Ureter (tissue), 1 donor: ENCODE measurements at places on chromosomes 6 and 20. TPM values are rescaled to one million over a fixed set of nuclear protein-coding genes. Genes with fewer than 3 reads are reported as not detected.

- DNase-seq, result no peak
Measured at GRCh38 chr6:14353798-14354197, 236.2 kb downstream of the CD83 start.

DNA sequence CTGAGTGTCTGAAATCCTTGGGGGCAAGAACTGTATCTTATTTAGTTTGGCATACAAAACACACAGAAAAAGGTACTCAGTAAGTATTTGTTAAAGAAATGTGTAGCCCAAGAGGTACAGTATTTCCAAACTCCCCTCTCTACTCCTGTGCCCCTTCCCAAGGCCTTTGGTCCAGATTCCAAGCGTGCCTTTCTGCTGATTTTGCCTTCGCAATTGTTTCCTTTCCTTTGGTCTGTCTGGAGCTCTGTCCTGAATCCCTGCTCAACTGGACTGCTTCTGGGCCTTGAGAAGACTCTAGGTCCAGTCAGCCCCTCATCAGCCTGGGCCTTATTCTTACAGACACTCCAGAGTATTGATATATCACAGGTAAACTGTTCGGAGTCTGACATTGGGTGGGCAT lies 122.2 kb upstream of the SYNCRIP start:
- no peak for DNase-seq

DNA sequence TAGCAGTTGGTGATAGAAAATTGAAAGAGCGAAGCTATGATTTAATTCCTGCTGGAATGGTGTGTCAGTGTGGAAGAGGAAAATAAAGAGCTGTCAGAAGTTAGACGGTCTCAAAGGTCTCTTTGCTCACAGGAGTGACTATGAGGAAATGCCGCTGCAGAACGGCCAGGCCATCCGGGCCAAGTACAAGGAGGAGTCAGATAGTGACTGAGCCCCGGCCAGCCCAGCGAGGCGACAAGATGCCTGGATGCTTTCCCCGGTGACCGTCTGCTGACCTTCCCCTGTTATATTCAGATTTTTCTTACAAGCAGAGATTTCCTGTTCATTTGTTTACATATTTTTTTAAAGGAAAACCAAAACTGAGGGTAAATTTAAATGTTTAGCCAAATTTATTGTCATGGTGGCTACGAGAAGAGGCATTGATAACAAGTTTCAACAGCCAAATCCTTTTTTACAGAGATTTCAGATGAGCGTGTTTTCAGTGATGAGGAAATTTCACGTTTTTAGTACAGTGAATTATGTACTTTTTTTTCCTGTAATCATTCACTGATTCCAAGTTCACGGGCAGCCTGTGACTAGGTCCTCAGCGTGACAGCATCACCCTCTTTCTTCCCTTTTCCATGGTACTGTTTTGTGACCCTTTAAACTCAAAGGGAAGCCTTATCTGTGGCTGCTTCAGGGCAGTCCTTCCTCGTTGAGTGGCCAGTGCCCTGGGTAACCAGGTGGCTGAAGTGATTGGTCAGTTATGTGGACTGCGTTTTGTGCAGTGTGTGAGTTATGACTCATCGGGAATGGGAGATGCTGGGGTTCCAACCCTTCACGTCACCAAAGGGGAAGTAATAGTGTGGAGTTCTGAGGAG lies 12.6 kb downstream of the DYNLT1 start:
- peak; percentile 70 for DNase-seq

DNA sequence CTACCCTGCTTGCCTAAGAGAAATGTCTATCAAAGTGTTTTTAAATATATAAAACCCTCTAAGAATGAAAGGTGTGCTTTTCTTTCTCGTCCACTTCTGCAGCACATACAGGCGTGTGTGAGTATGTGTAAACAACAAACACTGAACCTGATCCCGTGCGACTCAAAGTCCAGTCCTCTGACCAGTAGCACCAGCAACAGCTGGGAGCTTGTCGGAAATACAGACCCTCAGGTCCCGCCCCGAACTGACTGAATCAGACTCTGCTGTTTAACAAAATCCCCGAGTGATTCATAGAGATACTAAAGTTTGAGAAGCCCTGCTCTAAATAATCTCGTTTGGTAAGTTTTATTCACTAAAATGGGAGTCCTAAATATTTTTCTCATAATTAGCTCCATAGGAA lies 208.0 kb upstream of the KCNQ5 start:
- DNase-seq, result no peak

DNA sequence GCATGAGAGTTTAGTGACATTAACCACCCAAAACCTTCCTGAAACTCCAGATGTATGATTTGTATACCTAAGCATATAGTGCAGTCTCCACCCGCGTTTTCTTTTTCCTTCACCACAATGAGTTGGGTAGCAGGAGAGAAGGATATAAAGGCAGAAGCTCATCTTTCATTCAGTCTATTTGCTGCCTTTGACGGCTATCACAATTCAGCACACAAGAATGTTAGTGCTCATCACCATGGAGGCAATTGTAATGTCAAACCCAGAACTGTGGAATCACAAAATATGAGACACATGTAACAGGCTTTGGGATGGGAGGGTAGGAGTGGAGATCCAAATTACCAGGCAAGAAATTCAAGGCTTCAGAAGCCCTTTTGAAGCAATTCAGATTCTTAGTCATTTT lies 17.6 kb downstream of the ZHX3 start:
- no peak for DNase-seq

DNA sequence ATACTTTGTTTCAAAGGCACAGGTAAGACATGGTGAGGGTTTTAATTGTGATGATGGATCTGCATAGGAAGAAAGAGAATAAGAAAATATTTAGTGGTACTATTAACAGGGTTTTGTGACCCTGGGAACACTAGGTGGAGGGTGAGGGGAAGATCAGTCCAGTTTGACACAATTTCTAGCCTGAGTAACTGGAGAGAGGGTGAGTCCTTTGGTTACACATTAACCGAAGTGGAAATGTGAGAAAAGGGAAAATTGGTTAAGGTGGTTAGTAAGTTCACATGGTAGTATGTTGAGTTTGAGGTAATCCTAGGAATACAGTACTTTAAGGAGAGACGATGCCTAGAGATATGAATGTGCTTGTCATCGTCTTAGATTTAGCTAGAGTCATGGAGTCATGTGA lies 54.8 kb upstream of the POU3F2 start:
- no peak for DNase-seq

- no peak for DNase-seq
Measured at GRCh38 chr6:101980924-101981323, 587.4 kb downstream of the GRIK2 start.

GRCh38 chr6:168243812-168244376 lies 75.7 kb downstream of the DACT2 start:
- no peak for DNase-seq

DNA sequence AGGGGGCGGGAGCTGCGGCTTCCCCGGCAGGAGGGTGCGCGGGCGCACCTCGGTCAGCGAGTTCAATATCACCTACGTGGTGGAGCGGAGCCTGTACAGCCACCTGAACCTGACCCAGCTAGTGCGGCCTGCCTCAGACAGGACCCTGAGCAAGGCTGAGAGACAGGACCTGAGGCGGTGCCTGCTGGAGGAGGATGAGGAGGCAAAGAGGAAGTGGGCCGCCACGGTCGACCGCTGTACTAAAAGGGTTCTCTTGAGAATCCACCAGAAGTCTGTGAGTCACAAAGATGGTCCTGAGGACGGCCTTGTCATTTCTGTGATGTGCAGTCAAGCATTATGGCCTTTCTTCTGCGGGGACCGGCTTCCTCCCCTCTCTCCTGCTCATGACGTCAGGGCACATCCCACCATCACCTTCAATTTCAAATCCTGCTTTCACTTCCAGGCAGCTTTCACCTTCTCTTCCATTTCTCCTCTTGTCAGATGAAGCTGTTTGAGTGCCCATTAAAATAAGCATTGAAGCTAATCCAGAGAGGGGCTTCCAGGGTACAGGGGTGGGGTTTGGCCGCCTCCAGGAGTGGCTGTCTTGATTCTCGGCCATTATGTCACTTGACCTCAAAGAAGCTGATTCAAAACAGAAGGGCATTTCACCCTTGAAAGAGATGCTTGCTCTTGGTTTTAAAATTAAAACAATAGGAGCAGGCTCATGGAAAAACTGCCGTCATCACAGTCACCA lies 177.6 kb downstream of the SASH1 start:
- DNase-seq, result no peak

DNA sequence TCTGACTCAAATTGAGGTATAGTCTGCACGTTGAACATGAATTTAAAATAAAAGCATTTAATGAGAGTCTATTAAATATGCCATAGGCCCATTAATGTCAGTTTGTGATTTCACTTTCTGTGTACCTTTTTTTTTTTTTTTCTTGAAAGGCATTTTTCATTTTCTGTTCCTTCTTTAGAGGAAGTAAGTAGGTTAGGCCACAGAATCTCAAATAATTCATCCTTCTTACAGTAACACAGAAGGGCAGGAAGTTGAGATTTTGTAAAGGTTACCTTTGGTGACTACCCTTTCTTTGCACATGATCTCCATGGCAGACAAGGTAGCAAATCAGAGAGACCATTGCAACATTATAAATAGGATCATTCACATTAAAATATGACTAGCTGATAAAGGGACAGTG lies 9.6 kb downstream of the L3MBTL3 start:
- DNase-seq, result no peak

DNA sequence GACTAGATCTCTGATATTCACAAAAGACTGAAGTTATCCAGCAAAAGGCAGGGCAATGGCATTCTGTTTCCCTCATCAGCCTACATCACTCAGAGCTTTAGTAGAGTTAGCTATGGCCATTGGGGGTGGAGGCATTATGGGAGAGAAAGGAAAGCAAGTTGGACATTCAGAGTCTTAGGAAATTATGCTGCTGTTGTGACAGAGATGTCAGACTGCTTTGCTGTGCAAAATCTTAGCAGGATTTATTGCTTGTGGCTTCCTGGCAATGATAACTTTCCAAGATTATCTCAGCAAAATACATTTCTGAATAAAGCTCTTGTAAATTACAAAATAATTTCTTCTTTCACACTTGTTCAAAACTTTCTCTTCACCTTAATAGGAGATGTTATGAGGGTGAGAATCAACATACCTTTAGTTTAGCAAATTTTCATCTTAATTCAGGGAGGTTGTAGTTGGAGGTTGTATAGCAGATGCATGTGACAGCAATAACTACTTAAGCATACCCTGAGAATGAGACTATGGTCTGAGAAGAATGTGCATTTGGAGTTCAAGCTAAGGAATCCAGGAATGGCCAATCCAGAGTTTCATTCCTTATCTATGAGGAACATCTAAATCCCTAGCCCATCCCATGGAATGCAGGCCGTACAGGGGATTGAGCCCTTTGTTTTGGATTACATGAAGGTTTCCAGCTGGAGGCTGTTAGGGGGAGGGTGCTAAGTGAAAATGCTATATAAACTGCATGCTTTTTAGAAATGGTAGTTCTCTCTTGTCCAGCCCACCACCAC lies 179.8 kb downstream of the HAO1 start:
- DNase-seq, result no peak

DNA sequence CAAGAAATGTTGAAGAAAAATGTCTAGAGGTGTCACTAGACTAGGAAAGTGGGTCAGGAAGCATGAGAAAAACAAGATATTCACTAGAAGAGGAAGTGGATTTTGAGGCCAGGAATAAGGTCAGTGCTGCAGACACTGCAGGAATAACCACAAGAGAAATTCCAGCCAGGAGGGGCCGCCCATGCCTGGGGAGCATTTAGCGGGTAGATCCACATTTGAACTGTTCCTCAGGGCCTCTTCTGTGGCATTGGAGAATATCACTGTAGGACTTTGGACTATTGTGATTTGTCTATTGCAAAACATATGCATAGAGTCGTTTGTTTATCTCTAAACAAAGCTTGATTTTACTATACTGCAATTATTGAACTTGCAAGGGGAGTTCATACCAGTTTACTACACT lies 49.6 kb upstream of the CCDC28A start:
- DNase-seq, result no peak

DNA sequence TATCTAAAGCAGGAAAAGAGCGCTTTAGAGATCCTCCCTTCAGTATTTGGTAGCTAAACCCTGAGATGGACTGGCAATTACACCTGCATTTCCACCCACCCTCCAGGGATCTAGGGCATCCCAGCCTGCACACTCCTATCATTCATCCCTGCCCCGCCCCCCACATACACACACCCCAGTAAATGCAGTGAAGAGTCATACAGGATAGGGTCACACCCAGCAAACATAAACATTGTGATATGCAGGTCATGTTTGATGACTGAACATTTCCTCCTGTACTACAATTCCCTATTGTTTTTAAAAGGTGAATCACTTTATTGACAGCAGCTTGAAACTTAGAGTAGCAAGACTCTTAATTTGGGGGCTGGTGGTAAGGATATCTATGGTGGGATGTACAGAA lies 112.9 kb downstream of the FOXO3 start:
- no peak for DNase-seq

- DNase-seq, result no peak
Measured at GRCh38 chr20:19543101-19543500, 215.0 kb upstream of the RIN2 start.

DNA sequence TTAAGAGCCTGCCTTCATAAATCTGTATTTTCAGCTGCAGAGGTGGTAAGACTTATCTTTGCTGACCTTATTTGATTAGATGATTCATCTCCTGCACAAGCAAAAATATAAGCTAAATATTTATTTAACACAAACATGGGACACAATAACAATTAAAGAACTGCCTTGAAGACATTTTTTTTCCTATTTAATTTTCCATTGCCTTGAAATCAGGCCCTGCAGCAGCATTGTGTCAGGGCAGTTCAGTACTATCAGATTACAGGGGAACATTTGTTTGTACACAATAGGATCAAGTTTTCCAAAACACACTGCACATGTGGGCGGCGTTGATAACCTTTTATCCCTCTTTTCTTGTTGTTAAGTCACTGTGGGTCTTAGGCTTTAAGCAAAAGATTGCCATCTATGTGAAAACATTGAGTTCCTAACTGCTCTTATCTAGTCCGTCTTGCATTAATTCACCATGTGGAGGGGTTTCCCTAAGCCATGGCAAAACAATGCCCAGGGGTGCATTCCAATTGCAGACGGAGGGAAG lies 7.4 kb downstream of the ADGRF5 start:
- DNase-seq, result no peak

DNA sequence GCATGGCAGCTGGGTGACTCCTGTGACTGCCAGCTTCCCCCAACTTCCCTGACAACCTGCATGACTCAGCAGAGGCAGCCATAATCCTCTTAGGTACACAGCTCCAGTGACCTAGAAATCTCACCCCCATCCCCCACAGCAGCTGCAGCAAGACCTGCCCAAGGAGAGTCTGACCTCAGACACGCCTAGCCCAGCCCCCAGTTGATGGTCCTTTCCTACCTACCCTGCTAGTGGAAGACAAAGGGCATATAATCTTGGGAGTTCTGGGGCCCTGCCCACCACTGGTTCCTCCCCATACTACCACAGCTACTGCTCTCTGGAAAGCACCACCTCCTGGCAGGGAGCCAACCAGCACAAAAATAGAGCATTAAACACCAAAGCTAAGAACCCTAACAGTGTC lies 90.2 kb downstream of the F13A1 start:
- DNase-seq, result no peak

- no peak for DNase-seq
Measured at GRCh38 chr20:58216334-58216733, 12.1 kb downstream of the ANKRD60 start.

The SNAI1 gene
- 5.8 TPM for total RNA-seq

The DPPA5 gene
- not detected for total RNA-seq

The UNC5CL gene
- total RNA-seq, result 1.6 TPM

The DDO gene
- total RNA-seq, result 0.42 TPM

The PERP gene
- total RNA-seq, result 95.5 TPM

The C6orf132 gene
- 69.3 TPM for total RNA-seq

The BPIFB2 gene
- total RNA-seq, result not detected

The COL19A1 gene
- 1.7 TPM for total RNA-seq

The WFDC11 gene
- total RNA-seq, result not detected

The HNF4A gene
- not detected for total RNA-seq

The SYNGAP1 gene
- 32.6 TPM for total RNA-seq
